ENCODE measurements at places on chromosomes 12 and 14.

GRCh38 chr12:91058786-91059185 lies 962 bp upstream of the KERA start:
- DNase-seq: no peak

GRCh38 chr14:87813211-87813610 lies 179.8 kb downstream of the GALC start:
- DNase-seq: no peak

DNA sequence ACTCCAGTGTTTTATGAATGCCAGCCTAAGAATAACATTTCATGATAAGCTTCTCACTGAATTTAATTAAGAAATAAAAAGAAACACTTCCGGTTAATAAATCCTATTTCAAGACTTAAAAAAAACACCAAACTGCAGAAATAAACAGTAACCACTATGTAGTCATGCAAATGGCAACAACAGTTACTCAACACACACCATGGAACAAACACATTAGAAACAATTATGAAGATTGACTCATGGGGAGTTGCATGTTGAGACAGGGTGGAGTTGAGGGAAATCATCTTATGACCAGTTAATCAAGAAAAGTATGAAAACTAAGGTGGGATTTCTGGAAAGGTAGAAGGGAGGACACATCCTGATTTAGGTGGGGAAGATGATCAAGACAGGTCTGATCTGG lies 52.7 kb downstream of the PLBD1 start:
- DNase-seq: no peak

GRCh38 chr12:129413295-129413694 lies 490.5 kb downstream of the TMEM132D start:
- no peak for DNase-seq
